T1000 (cell line): ENCODE measurements at places on chromosomes 12 and 14.

DNA sequence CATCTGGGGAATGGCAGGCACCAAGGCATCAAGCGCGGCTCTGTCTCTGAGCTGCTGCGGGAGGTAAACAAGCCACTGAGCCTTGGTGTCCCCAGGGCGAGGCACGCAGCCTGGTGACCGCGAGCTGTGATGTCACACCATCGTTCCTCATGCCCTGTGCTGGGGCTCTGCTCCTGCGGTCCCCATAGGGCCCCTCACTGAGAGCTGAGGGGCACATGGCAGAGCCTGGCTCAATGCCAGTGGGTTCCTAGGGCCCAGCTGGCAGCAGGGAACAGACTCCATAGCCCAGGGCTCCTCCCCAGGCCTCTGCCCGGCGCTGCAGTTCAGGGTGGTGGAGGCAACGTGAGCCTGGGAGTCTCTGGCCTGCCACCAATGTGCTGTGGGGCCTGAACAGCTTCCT is 22.6 kb downstream of the CHGA start:
- no peak for DNase-seq

DNA sequence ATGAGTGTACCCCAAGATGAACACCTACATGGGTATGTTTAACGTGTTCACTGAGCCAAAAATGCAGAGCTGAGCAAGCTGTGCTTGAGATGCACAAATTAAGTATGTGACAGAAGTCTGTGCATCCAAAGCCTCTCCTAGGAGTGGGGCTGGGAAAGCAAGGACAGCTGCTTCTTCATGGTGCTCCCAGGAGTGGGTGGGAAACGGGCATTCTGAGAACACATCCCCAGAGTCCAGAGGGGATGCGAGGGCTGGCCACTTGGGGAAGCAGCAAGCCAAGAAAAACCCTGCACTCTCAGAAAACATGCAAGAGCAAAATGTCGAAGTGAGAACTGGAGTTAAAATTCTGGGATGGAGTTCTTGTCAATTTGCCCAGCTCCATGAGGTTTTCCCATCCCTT is 414.3 kb downstream of the BCAT1 start:
- DNase-seq: no peak

- DNase-seq: no peak
Measured at GRCh38 chr12:115752156-115752555, 525.3 kb downstream of the MED13L start.

DNA sequence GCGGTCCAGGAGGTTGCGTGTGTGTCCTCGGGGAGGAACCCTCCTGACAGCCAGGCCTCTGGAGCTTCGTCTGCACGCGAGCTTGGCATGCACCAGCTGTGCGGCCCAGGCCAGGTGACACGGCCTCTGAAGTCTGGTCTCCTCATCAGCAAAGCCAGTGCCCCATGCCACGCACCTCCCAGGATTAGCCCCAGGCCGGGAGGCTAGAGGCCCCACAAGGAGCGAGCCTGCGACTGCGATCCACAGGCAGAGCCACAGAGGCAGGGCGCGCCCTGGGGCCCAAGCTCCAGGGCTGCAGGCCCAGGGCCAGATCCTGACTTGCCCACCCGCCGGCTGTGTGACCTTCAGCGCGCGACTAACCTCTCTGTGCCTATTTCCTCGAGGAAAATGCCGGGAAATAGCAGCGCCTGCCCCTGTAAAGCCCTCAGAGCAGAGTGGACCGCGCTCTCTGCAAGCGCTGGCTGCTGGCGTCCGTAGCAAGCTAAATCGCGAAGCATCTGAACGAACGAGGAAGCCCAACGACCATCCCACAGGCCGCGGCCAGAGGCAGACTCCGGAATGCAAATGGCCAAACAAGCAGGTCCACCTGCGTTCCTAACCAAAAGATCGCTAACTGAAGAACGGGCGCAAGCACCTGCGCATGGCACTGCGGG is 492 bp upstream of the BTBD6 start:
- no peak for DNase-seq

DNA sequence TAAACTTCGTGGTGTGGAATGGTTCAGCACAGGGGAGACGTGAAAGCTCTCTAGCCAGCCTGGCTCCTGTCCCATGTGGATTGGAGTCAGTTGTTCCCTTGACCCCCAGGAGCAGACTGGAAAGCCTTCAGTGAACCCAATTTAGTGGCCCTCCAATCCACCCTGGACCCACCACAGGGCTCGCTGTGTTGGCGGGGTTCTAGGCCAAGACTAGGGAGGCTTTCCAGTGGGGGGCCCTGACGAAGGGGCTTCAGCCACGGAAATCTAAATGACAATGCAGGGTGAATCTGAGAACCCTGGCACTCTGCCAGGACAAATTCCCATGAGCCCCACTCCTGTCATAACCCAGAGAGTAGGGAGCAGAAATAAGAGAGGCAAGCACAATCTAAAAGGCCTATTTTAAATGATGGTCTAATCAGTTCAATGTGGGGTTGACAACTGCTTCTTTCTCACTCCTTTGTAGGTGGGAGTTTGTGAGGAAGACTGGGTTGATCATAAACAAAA is 110.8 kb downstream of the SLC35F4 start:
- no peak for DNase-seq

DNA sequence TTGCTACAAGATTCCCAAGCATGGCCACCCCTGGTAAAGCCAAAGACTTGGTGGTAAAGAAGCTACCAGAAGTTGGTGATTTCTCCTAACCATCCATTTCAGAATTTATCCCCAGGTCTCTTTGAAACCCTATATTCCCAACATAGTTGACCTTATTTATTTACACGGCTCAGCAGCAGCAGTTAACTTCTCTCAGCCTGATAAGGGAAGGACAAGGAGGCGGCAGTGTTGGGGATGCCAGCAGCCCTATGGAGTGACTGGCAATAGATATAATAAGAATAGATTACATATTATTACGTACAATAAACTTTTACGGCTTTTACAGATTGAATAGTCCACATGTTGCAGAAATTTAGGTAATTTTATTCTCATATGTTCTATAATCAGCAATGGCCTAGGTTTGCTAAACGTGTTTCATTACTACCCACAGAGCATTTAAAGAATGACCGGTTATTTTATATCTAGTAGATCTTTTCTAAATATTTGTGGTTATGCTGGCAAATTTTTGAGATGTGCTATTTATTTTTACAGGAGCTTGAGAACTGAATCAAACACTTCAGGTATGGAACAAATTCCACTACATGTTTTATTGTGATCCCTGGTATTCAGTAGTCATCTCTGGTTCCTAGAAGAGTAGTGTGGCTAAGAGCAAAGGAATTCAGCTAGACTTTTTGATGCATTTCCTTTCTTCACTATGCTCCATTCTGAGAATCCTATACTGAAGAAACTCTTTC is 19.8 kb upstream of the PALS1 start:
- no peak for DNase-seq

DNA sequence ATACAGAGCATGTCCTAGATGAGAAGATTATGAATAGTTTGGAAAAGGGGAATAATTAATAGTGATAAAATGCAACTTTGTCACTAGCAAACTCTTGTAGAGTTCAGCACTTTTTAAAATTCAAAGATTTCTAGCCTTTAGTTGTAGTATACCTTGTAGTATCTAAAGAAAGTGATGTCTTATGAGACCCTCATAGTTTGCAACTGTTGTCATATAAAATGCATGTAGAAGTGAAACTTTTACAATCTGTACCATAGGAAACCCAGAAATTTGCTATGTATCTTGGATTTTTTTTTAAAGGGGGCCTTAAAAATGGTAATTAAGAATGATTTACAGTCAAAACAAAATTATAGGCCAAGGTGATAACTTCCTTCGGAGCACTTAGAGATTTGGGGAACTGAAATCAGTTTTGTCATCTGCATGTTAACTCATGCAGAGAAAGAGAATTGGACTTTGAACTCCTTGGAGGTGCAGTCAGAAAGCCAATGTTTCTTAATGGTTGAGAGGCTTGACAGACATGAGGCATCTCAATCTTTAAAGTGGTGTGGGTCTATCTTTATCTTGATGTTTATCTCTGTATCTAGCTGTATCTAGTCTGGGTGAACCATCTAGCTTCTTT is 1.3 kb downstream of the LRRK2 start:
- no peak for DNase-seq
